ENCODE measurements at places on chromosomes 4 and X.

GRCh38 chrX:9832811-9833210 is 46.6 kb downstream of the SHROOM2 start:
- DNase-seq = peak; percentile 7

DNA sequence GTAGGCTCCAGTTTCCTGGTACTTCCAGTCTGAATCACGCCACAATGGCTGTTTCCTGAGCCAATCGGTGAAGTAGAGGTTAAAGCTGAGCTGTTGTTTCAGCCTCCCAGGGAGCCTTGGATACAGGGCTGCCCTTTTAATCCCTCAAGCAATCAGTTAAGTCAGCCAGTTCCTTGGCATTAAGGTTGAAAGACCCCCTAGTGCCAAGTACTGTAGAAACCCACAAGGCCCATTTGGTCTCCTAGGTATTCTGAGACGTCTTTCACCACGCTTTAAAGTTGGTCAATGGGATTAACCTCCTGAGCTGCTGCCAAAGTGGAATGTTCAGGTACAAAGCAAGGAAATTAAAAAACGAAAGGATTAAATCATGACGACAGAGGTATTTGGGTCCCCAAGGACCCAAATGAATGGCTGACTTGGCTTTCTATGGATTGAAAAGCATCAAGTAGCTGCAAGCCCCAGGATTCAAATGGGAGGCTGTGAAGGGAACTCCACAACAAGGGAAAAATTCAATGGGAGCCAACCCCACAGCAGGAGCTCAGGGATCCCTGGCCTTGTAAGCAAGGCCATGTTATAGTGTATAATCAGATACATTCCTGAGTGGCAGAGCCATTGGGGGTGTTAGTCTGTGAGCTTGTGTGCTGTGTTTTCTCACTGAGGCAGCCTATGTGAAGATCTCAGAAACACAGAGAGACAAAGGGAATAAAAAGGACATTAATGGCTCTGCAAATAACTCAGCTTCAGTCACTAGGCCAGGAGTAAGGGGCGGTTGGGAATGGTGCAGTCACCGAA is 86.0 kb downstream of the ATG4A start:
- DNase-seq = no peak

- DNase-seq = no peak
These were observed 225.2 kb upstream of the PPARGC1A start for GRCh38 chr4:24114919-24115500.

DNA sequence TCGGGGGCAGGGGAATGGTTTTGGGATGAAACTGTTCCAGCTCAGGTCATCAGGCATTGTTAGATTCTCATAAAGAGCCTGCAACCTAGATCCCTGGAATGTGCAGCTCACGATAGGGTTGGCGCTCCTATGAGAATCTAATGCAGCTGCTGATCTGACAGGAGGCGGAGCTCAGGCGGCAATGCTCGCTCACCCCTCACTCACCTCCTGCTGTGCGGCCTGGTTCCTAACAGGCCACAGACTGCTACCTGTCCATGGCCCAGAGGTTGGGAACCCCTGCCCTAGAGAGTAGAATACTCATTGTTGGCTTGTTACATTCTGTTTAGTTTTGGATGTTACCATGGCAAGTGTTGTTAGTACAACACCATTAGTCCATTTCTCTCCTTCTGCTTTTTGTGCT is 40.8 kb upstream of the STX18 start:
- DNase-seq = no peak

DNA sequence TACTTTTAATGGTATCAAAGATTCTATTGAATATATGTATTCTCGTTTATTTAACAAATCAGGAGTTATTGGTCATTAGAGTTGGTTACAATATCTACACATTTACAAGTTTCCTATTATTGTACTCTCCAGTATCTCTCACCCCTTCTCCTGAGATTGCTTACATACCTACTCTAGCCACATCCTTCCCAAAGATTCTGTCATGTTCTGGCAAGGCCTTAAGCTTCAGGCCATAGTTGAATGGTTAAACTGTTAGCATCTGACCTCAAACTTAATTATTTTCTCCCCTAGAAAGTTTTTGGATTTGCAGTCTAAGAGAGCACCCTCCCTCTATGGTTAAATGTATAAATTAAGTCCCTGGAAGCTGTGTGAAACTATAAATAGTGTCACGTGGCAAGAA is 784.2 kb downstream of the GLUD2 start:
- DNase-seq = no peak

DNA sequence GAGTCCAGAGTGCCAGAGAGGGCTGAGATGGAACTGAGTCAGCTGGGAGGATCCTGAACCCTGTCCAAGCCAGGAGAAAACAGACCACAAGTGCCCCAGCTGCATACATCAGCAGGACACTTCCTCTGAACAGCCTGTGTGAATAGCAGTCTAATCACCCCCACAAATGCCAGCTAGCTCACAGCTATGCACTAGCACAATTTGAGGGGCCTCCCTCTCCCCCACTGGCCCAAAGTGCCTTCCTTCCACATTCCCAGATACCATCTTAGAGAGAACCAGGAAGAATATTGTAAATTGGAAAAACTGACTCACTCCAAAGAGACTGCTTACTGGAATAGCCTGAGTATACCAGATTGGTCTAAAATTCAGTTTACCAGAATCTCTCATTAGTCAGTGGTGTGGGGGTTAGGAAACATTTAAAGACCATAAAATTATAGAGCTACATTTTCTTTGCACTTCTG is 292.6 kb upstream of the KLF3 start:
- no peak for DNase-seq

DNA sequence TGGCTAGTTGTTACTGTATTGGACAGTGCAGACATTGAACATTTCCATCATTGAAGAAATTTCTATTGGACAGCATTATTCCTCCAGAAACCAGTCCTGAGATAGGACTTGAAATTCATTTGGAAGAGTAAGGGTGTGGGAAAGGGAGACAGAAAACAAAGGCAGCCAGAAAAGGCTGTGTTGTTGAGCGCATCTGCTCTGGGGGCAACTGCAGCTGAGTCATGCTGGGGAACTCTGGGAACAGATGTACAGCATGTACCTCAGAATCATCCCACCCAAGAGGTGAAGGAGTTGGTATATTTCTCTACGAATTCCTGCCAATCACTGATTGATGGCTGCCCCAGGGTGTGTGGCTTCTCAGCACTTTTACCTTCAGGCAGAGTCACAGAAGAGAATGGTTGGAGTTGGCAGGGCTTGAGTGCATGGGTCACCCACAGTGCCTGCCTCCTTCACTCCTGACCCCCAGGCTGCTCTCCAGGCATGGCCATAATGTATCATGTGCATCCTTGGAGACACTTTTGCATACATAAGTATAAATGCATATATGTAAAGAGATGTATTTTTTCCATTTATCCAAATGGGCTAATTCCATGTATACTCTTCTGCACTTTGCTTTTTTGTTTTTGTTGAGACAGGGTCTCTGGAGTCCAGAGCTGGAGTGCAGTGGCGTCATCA is 39.4 kb downstream of the GEMIN8 start:
- no peak for DNase-seq

DNA sequence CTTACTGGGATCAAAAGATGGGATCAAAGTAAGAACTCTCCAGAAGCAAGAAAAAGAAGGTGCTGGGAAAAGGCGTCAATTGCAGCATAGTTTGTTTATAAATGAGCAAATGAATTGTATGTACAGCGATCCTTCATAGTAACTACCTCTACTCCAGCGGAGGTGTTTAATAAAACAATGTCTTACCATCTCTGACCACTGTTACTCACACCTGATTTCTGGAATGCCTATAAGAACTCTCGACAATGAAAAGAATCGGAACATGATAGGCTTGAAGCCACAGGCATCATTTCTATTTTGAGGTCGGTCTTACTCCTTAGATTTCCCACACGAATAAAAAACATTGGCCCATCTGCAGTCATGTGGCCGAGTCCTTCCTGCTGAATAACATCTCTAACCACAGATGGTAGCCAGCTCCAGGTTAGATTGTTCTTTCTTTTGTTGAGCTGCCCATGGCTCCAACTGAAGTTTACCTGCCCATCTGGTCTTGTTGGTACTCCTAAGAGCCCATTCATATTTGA is 67.6 kb downstream of the CLDN34 start:
- DNase-seq = no peak

DNA sequence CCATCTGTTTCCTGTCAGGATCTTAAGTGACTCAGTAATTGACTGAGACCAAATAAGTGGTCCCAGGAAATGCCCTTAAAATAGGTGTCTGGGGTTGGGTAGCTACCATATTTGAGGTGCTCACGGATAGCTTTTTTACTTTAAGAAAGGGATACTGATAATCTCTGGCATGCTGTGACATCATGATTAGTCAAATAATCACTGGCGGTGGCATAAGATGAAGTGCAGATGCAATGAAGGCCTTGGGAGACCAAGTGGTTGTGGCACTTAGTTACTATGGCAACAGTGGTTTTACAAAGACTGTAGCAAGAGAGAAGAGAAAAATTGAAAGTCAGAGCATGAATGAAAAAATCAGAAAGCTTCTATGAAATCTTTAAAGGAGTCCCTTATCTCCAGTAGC is 114.5 kb upstream of the SLIT2 start:
- no peak for DNase-seq

- no peak for DNase-seq
These were observed 889.9 kb upstream of the INTU start for GRCh38 chr4:126742885-126743284.

DNA sequence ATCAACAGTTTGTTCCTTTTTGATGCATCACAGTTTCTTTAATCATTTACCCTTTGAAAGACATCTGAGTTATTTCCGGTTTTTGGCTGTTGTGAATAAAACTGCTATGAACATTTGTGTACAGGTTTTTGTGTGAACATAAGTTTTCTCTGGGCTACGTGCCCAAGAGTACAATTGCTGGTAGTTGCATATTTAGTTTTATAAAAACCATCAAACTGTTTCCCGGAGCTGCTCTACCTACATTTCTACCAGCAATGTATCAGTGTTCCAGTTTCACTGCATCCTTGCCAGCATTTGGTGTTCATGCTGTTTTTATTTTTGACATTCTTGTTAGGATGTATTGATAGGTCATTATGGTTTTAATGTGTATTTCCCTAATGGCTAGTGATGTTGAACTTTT is 17.3 kb downstream of the KDM6A start:
- DNase-seq = no peak

DNA sequence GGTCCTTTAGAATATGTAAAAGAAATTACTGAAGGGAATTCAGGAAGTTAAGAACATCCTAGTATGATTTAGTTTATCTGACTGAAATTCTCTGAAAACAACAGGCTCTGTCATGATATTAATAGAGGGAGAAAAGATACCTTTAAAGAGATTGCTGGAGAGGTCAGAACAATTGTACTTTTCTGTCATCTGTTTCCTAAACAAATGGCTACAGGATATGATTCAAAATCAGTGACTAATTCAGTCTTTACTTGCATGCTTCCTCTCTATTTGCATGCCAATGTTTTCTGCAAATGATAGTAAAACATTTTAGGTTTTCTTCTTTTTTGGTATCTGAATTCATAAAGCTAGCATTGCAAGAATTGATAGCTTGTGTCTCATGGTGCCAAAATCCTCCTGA is 616.7 kb upstream of the PCDH7 start:
- DNase-seq = no peak
